ENCODE measurements at places on chromosomes 11 and 22. TPM values are rescaled to one million over a fixed set of nuclear protein-coding genes. Genes with fewer than 3 reads are reported as not detected.

Gene NAALAD2
- 1.8 TPM for total RNA-seq

Gene C11orf87
- total RNA-seq, result not detected

Gene GLYAT
- total RNA-seq, result 0.32 TPM

Gene INTS4
- 17.9 TPM for total RNA-seq

Gene PLEKHB1
- total RNA-seq, result 13.8 TPM

Gene RAB3IL1
- total RNA-seq, result 3.1 TPM

Gene KIRREL3
- 0.37 TPM for total RNA-seq

Gene KCNJ5
- 4.6 TPM for total RNA-seq

DNA sequence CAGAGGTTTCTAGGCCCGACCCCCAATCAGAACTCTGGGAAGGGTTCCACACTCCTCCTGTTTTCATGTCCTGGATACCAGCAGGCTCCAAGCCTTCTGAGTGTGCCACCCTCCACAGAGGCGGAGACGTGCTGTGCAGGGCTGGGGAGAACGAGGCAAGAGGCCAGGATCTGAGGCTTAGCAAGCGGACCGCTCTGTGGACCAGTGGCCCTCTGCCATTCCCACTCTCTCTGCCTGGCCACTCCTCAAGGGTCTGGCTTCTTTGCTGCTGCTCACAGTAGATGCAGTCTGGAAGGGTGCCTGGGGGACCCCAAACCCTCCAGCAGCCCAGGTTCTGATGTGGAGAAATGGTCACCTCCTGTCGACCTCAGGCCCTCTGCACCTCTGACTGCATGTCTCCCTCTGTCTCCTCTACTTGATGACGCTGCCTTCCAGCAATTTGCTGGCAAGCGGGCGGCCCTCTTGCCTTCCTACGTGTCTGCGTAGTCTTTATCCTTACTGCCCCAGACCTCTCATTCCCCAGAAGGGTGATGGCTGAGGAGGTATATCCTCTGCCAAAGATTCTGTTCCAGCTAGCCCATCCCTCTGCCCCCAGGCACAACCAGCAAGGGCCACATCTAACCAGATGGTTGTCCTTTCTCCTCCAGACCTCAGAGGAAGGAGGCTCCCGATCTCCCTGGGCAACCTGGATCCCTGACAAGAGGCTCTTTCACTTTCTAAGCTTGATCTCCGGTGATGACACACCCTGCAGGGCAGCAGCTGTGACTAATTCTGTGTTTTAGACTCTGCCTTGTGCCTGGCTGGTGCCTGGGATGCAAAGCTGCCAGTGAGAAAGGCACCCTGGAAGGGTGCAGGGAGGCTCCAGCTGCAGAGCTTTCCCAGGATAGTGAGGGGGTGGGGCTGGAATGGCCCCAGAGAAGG, 87.3 kb downstream of the NAT10 start:
- no peaks in the 10 kb centered on the region for H3K36me3 ChIP-seq
- H3K4me1 ChIP-seq, result no peaks in the 10 kb centered on the region
- no peaks in the 10 kb centered on the region for H3K27me3 ChIP-seq
- no peak for DNase-seq

GRCh38 chr22:37677493-37677974, 2.1 kb downstream of the LGALS1 start:
- H3K4me3 ChIP-seq, result peak overlapping the region; percentile 58
- DNase-seq, result no peak
- peaks cover 14% of the 10 kb centered on the region for H3K4me1 ChIP-seq
- H3K27me3 ChIP-seq, result no peaks in the 10 kb centered on the region

DNA sequence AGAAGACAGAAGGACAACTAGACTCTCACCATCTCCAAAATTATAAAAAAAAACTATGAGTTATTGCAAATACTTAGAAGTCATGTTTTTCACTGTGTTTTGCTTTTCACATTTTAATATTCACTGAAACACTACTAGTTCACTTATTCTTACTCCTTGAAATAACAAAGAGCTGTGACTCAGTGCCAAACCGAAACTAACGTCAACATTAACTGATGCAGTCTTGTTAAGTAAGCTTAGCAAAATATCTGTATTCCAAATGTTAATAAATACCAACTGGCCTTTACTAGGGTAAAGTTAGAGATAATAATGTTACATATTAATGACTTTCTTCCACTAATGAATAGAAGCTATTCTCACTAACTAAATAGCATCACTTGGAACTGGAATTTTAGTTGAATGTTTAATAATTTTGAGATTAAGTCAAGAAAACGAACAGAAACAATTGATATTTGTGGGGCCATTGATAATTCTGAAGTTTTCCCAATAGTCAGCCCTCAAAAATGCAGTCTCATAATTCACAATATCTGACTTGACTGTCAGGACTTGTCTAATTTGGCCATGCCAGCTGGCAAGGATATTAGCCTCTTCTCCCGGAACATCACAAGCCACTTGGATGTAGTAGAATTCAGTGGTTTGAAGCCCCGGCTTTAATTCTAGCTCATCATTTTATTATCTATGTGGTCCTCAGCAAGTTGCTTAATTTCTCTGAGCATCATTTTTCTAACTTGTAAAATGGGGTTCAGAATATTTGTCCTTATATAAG, 230.1 kb upstream of the DDI1 start:
- H3K27ac ChIP-seq, result peak overlapping the region; percentile 61
- no peak for DNase-seq
- H3K4me1 ChIP-seq, result peaks cover 10% of the 10 kb centered on the region
- H3K4me3 ChIP-seq, result no peak overlapping the region

GRCh38 chr11:130055617-130056016, 14.1 kb upstream of the APLP2 start:
- H3K27me3 ChIP-seq, result no peaks in the 10 kb centered on the region
- no peak overlapping the region for H3K4me3 ChIP-seq
- no peak for DNase-seq
- H3K4me1 ChIP-seq, result no peaks in the 10 kb centered on the region
- H3K36me3 ChIP-seq, result no peaks in the 10 kb centered on the region
- H3K27ac ChIP-seq, result no peak overlapping the region

- no peaks in the 10 kb centered on the region for H3K36me3 ChIP-seq
- no peak overlapping the region for H3K27ac ChIP-seq
- no peak for DNase-seq
- no peak overlapping the region for H3K4me3 ChIP-seq
Measured at GRCh38 chr22:35126993-35127392, 61.0 kb downstream of the ISX start.

- no peaks in the 10 kb centered on the region for H3K4me1 ChIP-seq
- no peak for DNase-seq
- H3K27me3 ChIP-seq, result no peaks in the 10 kb centered on the region
- no peak overlapping the region for H3K27ac ChIP-seq
- no peak overlapping the region for H3K4me3 ChIP-seq
Measured at GRCh38 chr22:25569361-25569760, 4.9 kb downstream of the GRK3 start.

DNA sequence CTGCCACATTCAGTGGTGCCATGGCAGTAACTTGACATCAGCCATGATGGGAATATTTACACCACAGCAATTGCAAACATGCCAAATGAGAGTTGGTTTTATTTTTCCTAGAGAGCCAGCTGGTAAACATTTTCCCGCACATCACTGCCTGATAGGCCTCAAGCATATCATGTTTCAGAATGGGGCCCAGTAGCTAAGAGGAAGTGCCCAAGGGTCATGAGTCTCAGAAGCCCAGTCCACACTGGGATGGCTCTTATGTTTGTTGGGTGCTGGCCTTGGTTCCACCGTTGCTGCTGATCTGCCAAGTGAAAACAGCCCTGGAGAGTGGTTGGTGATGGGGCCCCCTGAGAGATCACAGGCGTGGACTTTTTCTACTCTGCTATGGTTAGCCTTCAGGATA, 64.3 kb upstream of the NAV2 start:
- no peaks in the 10 kb centered on the region for H3K4me1 ChIP-seq
- no peaks in the 10 kb centered on the region for H3K36me3 ChIP-seq
- DNase-seq, result no peak
- no peak overlapping the region for H3K27ac ChIP-seq
- no peaks in the 10 kb centered on the region for H3K27me3 ChIP-seq

DNA sequence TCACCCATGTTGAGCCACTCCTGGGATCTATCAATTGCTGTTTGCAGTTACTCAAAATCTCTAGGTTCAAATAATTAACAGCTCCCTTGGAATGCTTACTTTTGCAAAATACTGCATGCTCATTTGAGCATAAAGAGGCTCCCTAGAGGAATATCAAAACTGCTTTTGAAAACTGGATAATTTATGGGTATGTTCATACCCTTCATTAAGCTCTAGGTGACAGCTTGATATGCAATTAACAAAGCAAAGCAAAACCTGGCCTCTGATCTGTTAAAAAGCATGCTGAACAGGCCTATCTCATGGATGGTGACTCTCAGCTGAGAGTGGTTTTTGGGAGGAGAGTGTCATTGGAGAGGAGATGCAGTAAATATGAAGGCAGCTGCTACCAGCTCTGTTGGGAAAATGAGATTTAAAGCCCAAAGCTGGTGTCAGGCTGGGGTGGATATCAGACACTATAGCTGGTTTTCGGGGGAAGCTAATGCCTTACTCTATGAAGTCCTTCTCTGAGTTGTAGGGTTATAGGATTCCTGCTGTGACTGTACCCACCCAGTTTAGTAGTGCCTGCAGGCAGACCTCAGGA, 110.9 kb downstream of the RASSF10 start:
- H3K4me3 ChIP-seq, result no peak overlapping the region
- no peak for DNase-seq
- no peak overlapping the region for H3K27ac ChIP-seq
- H3K27me3 ChIP-seq, result no peaks in the 10 kb centered on the region
- no peaks in the 10 kb centered on the region for H3K36me3 ChIP-seq
- H3K4me1 ChIP-seq, result no peaks in the 10 kb centered on the region

GRCh38 chr22:40202225-40202944, 24.7 kb downstream of the TNRC6B start:
- no peak overlapping the region for H3K27ac ChIP-seq
- no peak overlapping the region for H3K4me3 ChIP-seq
- H3K27me3 ChIP-seq, result no peaks in the 10 kb centered on the region
- H3K36me3 ChIP-seq, result no peaks in the 10 kb centered on the region
- no peak for DNase-seq

GRCh38 chr22:40400159-40400558, 29.8 kb downstream of the SGSM3 start:
- peaks cover under 1% of the 10 kb centered on the region for H3K36me3 ChIP-seq
- no peak overlapping the region for H3K4me3 ChIP-seq
- H3K27me3 ChIP-seq, result no peaks in the 10 kb centered on the region
- H3K4me1 ChIP-seq, result peaks cover 22% of the 10 kb centered on the region
- no peak overlapping the region for H3K27ac ChIP-seq

GRCh38 chr11:119378851-119379465, 2.5 kb downstream of the USP2 start:
- H3K4me3 ChIP-seq, result no peak overlapping the region
- DNase-seq, result no peak

DNA sequence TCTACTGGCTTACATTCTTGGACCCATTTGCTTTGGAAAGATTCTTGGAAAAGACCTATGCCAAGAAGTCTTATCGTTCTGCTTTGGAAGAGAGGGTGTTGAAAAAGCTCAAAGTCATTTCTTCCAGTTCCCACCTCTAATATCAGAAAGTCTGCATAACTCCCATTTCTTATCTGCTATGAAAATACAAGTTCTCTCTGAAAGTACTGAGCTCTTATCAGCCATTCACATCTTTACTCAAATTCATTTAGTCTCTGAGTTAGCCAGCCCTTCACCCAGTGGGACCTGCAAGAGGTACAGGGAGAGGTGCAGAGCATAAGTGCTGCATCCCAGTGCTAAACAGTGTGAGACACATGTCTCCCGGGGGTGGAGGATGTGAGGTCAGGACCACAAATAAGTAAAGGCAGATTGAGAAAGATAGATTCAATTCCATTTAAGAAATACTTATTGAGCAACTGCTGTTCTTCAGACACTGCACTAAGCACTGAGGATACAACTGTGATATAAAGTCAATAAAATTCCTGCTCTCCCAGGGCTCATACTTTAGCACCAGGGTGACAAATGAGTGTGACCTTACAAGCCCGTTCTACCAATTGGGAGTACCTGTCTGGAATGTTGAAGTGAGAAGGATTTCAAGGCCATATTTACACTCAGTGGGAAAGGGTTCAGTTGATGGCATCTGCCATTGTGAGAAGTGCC, 76.7 kb downstream of the PISD start:
- no peaks in the 10 kb centered on the region for H3K27me3 ChIP-seq
- no peaks in the 10 kb centered on the region for H3K36me3 ChIP-seq
- no peak overlapping the region for H3K4me3 ChIP-seq

All from pancreas (tissue), 10 donors.